ENCODE measurements at places on chromosomes 2 and 18.

DNA sequence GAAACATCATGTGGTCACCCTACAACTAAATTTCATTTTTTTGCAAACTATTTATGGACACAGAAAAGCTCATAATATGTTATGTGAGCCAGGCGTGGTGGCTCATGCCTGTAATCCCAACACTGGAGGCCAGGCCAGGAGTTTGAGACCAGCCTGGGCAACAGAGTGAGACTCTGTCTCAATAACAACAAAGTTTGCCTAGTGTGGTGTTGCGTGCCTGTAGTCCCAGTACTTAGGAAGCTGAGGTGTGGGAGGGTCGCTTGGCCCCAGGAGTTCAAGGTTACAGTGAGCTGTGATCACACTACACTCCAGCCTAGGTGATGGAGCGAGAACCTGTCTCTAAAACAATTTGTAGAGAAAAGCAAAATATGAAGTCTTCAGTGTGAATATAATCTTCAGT lies 5.8 kb downstream of the IAH1 start:
- H3K27me3 ChIP-seq, result no peaks in the 10 kb centered on the region
- H3K27ac ChIP-seq, result no peak overlapping the region
- H3K36me3 ChIP-seq, result peaks cover 64% of the 10 kb centered on the region
- no peak for DNase-seq

DNA sequence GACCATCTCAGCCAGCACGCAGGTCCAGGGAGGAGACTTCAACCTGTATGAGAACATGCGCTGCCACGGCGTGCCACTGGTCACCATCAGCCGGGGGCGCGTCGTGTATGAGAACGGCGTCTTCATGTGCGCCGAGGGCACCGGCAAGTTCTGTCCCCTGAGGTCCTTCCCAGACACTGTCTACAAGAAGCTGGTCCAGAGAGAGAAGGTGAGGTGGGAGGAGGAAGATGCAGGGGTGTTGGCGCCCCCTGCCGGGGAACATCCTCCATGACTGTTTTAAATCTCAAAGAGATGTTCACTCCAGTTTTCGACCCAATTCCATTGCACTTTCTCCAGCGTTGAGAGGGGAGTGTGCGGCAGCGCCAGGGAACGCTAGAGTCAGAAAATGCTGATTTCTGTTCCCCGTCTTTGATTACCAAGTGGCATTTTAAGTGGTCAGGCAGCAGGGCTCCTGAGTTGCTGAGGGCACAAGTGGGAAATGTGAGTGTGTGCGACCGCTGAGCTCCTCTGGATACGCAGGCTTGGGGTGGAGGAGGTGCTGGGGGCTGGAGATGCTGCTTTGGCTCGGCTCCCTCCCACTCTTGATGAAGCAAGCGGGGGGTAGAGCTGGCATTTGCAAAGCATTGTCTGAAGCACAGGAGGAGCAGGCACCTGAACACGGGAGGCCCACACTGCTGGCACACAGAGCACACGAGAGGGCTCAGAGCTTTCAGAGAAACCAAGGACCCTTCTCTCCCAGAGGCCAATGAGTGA lies 27.7 kb upstream of the MAPRE3 start:
- no peaks in the 10 kb centered on the region for H3K36me3 ChIP-seq
- DNase-seq, result peak; percentile 46
- no peak overlapping the region for H3K27ac ChIP-seq
- peaks cover 41% of the 10 kb centered on the region for H3K27me3 ChIP-seq
- no peak overlapping the region for H3K4me3 ChIP-seq

DNA sequence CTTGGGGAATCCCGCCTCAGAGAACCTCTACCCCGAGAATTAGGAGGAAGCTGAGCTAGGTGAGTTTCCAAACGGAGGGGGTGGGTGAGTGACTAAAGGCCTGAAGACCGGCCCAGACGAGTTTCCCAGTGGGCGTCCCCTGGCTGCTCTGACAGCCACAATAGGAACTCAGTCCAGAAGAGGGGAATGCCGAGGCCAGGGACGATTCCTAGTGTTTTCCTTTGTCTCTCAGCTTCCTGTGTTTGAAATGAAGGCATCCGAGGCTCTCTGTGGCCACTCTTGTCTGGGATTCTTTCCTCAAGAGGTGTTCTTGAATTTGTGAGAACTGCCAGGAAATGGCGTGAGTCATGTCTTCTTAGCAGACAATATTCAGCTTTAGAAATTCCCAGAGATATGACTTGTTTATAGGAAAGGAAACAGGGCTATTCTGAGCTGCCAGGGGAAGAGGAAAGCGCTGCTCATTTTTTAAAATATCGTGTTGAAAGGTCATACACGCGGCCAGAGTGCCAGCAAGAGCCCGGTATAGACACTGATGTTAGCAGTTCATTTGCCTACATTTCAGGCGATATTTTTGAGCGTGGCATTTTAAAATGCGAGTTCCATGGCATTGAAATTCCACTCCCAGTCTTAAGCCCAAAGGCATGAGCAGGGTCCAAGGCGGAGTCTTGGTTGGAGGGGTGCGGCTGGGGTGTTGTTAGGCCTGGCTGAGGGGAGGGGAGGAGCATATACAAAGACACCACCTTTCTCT lies 169.1 kb upstream of the KLF7 start:
- peak overlapping the region; percentile 26 for H3K27ac ChIP-seq
- peak; percentile 15 for DNase-seq
- no peaks in the 10 kb centered on the region for H3K4me1 ChIP-seq
- no peak overlapping the region for H3K4me3 ChIP-seq

DNA sequence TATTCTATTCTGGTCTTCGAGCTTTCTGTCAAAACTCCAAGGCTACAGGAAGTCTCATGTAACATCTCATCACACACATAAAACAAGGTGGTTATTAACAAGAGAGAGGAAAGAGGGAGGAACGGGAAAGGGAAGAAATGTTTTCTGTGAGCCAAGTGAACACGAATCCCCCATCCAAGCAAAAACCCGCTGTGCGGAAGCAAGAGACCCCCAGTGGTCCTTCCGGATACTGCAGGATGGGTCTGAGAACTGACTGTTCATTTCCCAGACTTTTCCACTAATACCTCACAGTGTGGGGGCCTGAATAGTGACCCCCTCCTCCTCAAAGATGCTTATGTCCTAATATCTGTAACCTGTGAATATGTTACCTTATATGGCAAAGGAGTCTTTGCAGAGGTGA lies 19.0 kb upstream of the DIPK1C start:
- no peaks in the 10 kb centered on the region for H3K36me3 ChIP-seq
- H3K27ac ChIP-seq, result no peak overlapping the region
- no peak for DNase-seq
- H3K4me1 ChIP-seq, result peaks cover 12% of the 10 kb centered on the region
- no peak overlapping the region for H3K4me3 ChIP-seq

- DNase-seq, result no peak
- H3K36me3 ChIP-seq, result no peaks in the 10 kb centered on the region
- no peaks in the 10 kb centered on the region for H3K27me3 ChIP-seq
- H3K27ac ChIP-seq, result no peak overlapping the region
These were observed 152.5 kb downstream of the ICOS start for GRCh38 chr2:204089105-204089504.

- peak; percentile 40 for DNase-seq
- H3K27ac ChIP-seq, result no peak overlapping the region
- H3K36me3 ChIP-seq, result no peaks in the 10 kb centered on the region
- H3K4me3 ChIP-seq, result peak overlapping the region; percentile 49
- H3K27me3 ChIP-seq, result peaks cover 56% of the 10 kb centered on the region
These were observed 650 bp downstream of the CCBE1 start for GRCh38 chr18:59696311-59697235.

- H3K4me3 ChIP-seq, result no peak overlapping the region
- H3K27ac ChIP-seq, result no peak overlapping the region
- no peaks in the 10 kb centered on the region for H3K27me3 ChIP-seq
- DNase-seq, result no peak
- no peaks in the 10 kb centered on the region for H3K4me1 ChIP-seq
- H3K36me3 ChIP-seq, result no peaks in the 10 kb centered on the region
These were observed 5.1 kb upstream of the MALT1 start for GRCh38 chr18:58666176-58666575.

DNA sequence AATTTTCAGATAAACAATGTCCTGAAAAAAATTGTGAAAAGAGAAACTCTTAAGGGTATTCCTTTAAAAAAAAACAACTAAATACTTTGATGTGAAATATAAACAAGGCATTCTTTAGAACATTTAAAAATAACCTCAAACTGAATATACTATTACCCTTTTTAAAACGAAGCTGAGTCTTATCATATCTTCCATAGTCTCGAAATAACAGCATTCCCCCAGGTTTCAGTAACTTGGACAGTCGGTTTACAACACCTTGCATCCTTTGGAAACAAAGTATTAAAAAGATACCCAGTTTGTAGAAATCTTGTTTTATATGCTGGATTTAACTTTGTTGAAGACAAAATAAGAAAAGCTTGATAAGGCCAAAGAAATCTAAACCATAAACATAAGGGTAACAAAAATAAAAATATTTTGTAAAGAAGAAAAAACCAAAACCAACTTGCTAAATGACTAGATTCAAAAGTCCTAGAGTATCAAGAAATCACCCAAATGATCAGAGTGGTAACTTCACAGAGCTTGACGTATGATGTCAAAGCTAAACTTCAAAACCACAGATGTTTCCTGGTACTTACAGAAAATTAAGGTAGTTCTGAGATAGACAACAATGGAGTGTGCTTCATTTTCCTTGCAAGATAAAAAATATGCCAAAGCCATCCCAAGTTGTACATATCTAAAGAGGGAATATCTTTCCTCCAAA lies 107.8 kb downstream of the METTL8 start:
- no peaks in the 10 kb centered on the region for H3K36me3 ChIP-seq
- H3K4me1 ChIP-seq, result no peaks in the 10 kb centered on the region
- DNase-seq, result no peak
- no peak overlapping the region for H3K4me3 ChIP-seq
- H3K27ac ChIP-seq, result no peak overlapping the region

DNA sequence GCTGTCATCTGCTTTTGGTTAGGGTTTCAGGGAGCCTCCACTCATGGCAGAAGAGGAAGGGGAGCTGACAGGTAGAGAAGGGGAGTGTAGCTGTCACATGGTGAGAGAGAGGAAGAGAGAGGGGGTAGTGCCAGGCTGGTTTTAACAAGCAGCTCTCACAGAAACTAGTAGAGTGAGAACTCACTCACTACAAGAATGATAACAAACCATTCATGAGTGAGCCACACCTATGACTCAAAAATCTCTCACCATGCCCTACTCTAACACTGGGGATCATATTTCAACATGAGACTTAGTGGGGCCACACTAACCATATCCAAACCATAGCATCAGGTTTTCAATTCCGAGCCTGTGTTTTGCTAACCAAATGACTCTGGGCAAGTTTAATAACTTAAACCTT lies 274.9 kb upstream of the VWC2L start:
- no peak overlapping the region for H3K27ac ChIP-seq
- no peaks in the 10 kb centered on the region for H3K36me3 ChIP-seq

DNA sequence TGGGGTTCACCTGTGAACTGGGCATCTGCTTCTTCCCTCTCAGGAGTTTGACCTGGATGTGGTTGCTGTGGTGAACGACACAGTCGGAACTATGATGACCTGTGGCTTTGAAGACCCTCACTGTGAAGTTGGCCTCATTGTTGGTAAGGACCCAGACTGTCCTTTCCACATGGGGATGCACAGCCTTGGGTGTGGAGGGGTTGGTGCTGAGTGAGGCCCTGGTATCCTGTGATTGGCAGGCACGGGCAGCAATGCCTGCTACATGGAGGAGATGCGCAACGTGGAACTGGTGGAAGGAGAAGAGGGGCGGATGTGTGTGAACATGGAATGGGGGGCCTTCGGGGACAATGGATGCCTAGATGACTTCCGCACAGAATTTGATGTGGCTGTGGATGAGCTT lies 52.3 kb downstream of the HK2 start:
- no peak overlapping the region for H3K4me3 ChIP-seq
- H3K27ac ChIP-seq, result no peak overlapping the region
- H3K36me3 ChIP-seq, result peaks cover 4% of the 10 kb centered on the region
- H3K27me3 ChIP-seq, result no peaks in the 10 kb centered on the region
- no peak for DNase-seq

DNA sequence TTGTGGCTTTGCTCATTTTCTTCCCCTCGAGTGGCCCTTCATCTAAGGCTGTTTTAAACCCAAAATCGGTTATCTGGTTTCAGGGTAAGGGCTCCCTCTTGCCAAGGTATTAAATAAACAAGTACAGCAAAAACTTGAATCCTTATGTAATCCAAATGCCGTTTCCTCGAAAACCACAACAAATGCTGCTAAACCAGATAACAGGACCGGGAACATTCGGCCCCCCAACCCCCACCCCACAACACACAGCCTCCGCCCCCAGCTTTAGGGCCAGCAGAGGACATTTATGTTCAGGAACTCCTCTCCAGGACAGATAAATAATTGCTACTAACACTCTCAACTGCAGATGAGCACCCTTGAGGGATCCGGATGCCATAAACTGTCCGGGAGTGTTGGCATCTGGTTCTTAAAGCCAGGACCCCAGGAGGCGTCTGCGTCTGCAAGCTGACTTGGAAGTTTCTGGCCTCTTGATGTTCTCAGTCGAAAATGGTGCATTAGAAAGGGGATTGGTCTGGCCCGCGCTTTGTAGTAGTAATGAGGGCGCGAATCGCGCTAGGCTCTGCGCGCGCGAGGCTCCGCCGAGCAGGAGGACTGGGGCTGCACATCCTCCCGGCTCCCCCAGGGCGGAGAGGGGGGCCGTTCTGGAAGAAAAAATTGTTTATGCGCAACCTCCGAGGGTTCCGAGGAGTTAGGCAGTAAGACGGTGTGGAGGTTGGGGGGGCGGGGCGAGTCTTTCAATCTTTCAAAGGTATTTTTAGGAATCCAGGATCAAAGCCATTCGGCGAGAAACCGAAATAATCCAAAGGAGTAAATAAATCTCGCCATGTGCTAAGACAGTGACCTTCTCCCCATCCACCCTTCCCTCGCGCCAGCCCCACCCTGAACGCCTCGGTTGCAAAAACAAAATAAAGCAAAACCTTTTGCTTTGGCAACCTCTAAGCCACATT lies 3.9 kb upstream of the ID2 start:
- DNase-seq, result peak; percentile 77
- peaks cover 3% of the 10 kb centered on the region for H3K36me3 ChIP-seq
- peak overlapping the region; percentile 95 for H3K27ac ChIP-seq
- H3K4me1 ChIP-seq, result peaks cover 11% of the 10 kb centered on the region
- H3K27me3 ChIP-seq, result no peaks in the 10 kb centered on the region
- H3K4me3 ChIP-seq, result peak overlapping the region; percentile 58

- DNase-seq, result no peak
- no peaks in the 10 kb centered on the region for H3K4me1 ChIP-seq
- no peak overlapping the region for H3K4me3 ChIP-seq
These were observed 1354.9 kb upstream of the TMEFF2 start for GRCh38 chr2:193549661-193550060.

DNA sequence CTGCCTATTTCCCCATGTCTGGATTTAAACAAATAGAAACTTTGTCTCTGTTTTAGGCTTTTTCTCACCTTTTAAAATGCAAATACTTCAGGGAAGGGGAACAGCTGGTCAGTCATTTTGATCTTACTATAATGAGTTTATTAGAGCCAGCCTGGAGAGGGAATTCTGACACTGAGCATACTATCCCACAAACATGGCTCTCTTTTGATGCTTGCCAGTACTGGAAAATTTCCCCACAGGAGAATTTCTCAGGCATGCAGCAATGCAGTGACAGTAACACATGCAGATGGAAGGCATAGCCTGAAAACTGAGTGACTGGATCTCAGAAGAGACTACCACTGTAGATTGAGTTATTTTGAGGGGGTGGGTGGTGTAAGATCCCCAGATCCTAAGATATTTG lies 974.3 kb upstream of the CELF4 start:
- DNase-seq, result no peak
- no peak overlapping the region for H3K27ac ChIP-seq
- no peak overlapping the region for H3K4me3 ChIP-seq
- no peaks in the 10 kb centered on the region for H3K4me1 ChIP-seq

Measured in large intestine (tissue), 12 donors.